Activated T-helper 9 cell treated with anti-CD3 and anti-CD28 coated beads, Interleukin-2, amount 50 U/mL, for 16 hours (primary cell): ENCODE measurements at places on chromosomes 6 and 20.

DNA sequence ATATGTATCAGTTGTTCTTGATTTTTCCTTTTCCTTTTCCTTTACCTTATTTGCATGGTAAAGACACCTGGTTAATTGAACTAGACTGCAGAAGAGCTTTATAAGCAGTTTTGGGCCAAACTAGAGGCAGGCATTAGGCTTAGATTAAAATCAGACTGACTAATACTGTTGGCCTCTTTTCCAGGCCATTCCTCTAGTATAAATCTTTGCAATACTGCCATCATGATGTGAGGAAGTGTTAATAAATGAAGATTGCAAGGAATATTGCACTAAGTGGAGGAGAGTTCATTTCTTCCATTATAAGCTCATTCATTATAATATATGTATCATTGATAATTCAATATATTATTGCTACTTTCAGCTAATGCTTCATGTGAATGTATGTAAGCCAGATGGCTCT is 163.8 kb downstream of the MMUT start:
- DNase-seq: no peak

DNA sequence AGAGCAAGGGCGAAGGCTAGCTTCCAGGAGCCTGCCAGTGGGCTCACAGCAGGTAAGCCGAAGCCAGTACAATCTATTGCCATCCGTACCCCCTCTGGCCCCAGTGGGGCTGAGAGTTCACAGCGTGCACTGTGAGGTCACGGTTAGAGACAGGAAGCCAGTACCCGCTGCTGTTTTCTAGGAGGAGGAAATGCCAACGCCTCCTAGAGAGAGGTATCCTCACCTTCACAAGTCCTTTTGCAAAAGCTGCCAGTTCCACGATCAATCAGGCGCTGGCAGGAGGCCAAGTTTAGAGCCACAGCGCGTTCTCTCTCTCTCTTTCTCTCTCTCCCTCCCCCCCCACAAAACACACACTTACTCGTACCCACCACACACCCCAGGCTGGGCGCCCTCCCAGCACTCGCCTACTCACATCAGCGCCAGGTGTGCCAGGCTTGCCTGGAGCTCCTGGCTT is 22.5 kb downstream of the COL9A1 start:
- DNase-seq: no peak

- DNase-seq: no peak
Measured at GRCh38 chr6:8014947-8015346, 49.2 kb downstream of the BLOC1S5 start.

- no peak for DNase-seq
Measured at GRCh38 chr6:74597266-74597665, 608.6 kb downstream of the COL12A1 start.

DNA sequence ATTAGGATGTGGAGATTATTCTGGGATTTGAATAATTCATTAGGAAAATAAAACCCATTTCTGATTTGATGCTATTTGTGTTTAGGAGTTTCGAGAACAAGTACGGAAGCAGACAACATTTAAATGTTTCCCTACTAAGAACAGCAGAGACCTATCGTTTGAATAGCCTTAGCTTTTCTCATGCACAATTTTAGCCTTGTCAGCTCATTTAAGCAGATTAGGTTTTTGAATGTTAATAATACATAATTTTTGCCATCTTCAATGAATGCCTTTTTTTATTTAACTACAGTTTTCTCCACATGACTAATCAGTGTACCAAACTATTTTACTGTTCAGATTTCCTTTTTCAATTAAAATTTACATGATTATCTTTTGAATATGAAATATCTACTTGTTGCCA is 592.0 kb downstream of the BCKDHB start:
- DNase-seq: no peak

GRCh38 chr6:84597238-84597875 is 167.0 kb downstream of the TBX18 start:
- DNase-seq: no peak

GRCh38 chr6:36914227-36914794 is 28.6 kb downstream of the C6orf89 start:
- DNase-seq: peak; percentile 10
